A549 (cell line): ENCODE measurements at places on chromosomes 16 and 17.

DNA sequence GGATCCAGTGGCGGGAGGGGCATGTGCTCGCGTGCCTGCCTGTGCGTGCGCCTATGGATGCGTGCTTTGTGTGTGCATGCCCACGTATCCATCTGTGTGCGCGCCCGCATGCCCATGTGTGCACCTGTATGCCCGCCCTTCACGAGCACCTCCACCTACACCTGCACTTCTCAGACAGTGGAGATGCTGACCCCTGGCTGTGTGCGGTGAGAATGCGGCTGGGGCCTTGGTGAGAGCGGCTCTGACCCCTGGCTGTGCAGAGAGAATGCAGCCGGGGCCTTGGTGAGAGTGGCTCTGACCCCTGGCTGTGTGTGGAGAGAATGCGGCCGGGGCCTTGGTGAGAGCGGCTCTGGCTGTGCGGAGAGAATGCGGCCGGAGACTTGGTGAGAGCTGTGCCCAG, 33.9 kb downstream of the AXIN1 start:
- peak; percentile 50 for DNase-seq

DNA sequence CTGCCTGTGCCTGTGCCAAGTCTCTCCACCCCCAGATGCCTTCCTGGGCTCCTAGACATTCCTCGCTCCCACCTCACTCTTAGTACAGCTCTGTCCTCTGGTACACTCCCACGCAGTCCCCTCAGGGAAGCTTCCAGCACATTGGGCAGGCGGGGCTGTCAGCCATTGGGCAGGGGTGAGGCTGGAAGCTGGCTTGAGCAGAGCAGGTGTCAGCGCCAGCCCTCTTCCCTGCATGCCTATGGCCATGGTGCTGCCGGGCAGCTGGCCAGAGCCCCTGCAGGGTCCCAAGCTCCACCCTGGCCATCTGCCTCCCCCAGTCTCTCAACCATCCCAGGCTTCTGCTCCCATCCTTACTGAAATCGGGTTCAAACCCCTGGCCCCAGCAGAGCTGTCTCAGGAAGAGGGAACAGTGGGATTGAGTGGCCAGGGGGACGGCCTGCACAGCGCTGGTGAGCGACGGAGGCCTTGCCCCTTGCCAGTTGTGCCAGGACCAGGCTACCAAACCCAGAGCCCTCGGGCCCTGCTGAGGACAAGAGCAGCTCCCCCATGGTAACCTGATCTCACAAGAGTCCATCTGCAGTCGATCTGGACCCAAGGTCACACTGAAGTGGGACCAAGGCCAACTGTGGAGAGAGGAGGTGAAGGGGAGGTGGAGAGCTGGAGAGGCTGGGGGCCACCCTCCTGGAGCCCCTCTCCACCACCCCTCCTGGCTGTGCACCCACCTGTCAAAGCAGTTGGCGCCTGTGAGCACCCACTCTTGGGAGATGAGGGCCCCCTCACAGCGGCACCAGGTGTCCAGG, 2.4 kb upstream of the B9D1 start:
- DNase-seq = no peak

GRCh38 chr16:20323591-20324117, 3.7 kb downstream of the GP2 start:
- DNase-seq = no peak

DNA sequence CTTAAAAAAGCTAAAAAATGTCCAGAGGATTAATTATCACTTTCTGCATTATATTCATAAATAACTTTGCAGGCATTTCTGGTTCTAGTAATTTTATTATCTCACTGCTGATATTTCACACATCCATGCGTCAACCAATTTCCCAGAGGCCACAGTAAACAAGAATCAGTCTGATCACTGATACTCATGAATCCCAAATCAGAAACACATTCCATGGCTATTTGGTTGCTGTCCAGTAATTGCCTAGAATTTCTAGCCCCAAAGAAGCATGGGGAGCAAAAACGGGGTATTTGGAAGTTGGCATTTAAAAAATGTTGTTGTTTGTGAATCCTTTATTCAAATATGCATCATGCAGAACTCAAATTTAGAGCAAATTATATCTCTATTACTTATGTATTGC, 244.8 kb downstream of the CDH8 start:
- DNase-seq = no peak

DNA sequence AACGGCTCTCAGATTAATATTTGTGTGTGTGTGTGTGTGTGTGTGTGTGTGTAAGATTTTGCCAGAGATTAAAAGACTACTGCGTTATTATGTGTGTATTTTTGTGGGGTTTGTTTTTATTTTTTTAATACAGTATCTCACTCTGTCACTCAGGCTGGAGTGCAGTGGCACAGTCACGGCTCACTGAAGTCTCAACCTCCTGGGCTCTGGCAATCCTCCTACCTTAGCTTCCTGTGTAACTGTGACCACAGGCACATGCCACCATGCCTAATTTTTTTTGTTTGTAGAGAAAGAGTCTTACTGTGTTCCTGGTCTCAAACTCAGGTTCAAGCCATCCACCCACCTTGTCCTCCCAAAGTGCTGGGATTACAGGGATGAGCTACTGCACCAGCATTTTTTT, 87.2 kb downstream of the CYB561 start:
- no peak for DNase-seq

GRCh38 chr16:79303959-79304387, 296.6 kb downstream of the MAF start:
- no peak for DNase-seq

DNA sequence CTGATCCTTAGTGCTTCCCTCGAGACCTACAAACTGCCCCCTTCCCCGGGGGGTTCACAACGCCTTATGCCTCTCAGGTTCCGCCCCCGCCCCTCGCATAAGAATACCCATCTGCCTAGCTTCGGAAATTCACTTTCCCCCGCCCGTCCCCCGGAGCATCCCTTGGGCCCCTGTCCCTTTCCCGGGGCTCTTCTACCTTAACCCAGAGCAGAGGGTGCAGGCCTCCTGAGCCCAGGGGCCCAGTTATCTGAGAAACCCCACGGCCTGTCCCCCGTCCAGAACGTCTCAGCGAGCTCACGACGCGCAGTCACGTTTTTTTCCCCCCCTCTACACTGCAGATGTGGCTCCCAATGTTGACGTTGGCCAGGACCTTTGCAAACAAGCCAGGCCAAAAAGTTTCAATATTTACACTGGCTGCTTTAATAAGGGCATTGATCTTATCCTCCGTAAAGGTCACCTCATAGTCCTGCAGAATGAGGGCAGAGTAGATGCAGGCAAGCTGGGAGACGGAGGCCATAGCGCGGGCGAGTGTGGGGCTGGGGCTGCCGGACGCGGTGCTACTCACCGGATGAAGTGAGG, 1.4 kb upstream of the NBR1 start:
- DNase-seq = peak; percentile 52

DNA sequence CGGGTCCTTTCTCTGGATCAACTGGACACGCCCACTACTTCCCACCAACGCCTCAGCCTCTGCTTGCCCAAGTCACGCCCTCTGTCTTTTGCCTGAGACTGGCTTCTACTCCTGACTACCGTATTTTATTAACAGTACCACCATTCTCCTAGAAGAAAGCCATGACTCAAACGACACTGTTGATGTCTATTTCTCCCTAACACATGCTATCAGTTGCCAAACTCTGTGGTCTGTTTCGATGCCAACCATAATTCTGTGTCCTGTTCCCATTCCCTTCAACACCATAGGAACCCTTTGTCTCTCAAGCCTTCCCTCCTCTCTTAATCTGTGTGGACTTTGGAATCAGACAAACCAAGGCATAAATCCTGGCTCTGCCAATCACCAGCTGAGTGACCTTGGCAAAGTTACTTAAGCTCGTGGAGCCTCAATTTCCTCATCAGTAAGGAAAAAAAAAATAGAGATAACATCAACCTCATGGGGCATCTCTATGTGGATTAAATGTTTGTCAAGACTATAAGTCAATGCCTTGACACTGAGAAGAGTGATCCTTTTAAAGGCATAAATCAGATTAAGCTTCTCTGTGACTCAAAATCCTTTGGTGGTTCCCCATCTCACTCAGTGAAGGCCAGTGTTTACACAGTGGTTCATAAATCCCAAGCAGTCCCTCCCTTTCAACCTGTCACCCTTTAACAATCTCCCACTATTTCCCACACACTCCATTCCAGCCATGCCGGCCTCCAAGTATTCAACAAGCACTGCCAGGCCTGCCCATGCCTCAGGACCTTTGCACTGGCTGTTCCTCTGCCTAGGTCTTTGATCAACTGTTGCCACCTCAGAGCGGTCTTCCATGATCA, 45.6 kb downstream of the ERN1 start:
- DNase-seq = peak; percentile 75

DNA sequence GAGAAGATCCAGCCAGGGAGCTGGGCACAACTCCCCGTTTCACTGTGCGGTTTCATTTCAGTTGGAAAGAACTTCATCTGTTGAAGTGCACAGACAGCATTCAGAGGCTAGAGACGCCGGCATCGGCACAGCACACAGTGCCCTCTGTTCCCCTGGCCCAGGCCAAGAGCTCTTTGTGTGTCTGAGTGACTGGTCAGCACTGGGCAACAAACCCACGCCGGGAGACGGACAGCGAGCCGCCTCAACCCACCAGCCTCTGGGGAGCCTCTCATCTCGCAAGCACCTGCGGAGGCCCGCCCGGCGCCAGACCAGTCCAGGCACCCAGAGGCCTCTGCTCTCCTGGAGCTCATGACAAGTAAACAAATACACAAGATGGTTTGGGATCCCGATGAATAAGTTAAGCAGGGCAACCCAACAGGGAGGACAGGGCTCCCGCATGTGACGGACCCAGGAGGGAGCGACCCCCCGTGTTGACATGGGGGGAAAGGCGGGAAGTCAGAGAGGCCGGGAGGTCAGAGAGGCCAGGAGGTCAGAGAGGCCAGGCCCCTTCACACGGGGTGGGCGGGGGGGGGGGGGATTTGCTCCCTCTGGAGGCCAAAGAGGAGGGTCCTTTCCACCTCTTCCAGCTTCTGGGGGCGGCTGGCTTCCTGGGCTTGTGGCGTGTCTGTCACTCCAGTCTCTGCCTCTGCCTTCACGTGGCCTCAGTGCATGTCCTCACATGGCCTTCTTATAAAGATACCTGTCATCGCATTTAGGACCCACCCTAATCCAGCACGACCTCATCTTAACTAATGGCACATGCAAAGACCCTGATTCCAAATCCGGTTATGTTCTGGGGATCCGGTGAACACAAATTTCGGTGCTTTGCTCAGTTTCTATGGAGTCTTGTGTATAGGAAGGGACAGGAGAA, 25.8 kb upstream of the KLHDC4 start:
- DNase-seq = no peak

GRCh38 chr17:10821054-10821453, 16.8 kb downstream of the PIRT start:
- DNase-seq = no peak

GRCh38 chr16:68978303-68978954, 127.0 kb upstream of the HAS3 start:
- no peak for DNase-seq

GRCh38 chr17:39863244-39863917, 731 bp downstream of the IKZF3 start:
- DNase-seq = no peak

DNA sequence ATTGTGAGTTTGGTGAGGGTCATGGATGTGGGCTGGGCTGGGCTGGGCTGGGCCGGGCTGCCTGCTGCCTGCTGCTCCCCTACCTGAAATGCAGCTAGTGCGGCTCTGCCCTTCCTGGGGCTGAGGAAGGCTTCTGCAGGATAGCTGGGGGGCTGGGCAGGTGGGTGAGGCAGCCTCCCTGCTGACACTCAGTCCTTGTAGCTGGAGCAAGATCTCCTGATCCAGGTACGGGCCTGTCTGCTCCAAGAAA, 4.7 kb downstream of the RPL13 start:
- no peak for DNase-seq

GRCh38 chr16:12017558-12017957, 41.0 kb downstream of the SNX29 start:
- no peak for DNase-seq
